ENCODE measurements at places on chromosomes 11 and 22.
A peak's percentile ranks its signal among the peaks of the same experiment; 100 is the strongest.

DNA sequence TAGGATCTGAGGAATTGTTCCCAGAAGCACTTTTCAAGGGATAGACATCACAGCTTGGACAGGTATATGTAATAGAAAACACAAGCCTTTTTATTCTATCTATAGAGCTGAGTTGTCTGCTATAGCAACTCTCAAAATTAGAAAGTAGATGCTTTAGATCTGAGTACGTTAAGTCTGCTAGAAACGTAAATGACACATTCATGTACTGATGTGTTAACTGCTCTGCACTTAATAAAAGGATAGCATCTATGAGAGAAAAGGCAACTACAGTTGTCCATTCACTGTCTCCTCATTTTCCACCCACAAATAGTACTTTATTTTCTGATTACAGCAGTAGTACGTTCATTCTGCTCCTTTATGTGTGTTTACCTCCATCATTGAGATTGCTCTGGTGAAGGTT lies 6.0 kb upstream of the STT3A start:
- no peak for DNase-seq

- no peak for DNase-seq
These were observed 29.3 kb upstream of the CABP7 start for GRCh38 chr22:29690476-29690875.

DNA sequence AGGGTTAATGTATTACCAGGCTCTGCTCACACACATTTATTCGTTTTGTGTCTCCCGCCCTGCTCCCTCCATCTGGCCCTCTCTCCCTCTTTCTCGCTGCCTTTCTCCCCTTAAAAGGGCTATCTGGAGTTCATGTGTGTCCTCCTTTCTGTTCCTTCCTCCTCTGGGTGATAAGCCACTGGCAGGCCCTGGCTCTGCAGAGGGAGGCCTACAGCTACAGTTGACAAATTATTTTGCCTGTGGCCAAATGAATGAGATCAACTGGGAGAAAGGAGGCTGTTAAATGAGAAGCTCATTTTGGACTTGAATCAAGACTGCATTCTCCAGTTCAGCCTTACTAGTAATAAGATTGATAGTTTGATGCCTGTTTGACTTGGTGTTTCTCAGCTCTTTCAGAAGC lies 17.5 kb upstream of the OPCML start:
- DNase-seq = no peak

DNA sequence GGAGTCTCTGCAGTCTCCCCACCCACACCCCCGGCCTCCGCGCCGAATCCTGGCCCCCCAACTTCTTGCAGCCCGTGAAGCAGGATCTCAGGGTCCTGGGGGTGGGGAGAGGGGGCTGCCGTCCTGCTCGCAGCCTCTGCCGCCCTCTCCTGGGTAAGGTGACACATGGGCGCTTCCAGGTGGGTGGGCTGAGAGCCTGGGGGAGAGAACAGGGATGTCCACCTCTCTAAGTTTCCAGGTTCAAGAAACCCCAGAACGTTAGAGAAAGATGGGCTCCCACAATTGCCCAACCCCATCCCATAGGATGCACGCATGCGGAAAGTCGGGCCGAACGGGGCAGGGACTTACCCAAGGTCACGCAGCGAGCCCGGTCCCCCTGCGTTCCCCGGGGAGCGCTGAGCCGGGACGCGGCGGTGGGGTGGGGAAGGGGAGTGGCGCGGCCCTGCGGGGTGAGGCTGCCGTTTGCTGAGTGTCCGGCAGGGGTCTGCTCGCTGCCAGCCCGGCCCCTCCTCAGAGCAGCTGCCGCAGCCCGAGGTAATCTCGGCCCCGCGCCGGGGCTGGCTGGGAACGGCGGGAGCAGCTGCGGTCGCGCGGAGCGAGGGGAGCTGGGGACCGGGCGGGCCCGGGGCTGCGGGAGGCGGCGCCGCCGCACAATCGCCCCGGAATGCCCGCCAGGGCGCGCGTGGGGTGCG lies 705 bp upstream of the CAPN1 start:
- DNase-seq = peak; percentile 71

Data from NCI-H526 (cell line).